ENCODE measurements at places on chromosomes 2 and 18. TPM values are rescaled to one million over a fixed set of nuclear protein-coding genes. Genes with fewer than 3 reads are reported as not detected.

- DNase-seq: peak; percentile 2
These were observed 413.7 kb upstream of the FAM98A start for GRCh38 chr2:34012715-34013302.

GRCh38 chr2:84800194-84800805 is 80.6 kb downstream of the TRABD2A start:
- no peak for DNase-seq

The ARHGAP28 gene
- total RNA-seq: 17.8 TPM

DNA sequence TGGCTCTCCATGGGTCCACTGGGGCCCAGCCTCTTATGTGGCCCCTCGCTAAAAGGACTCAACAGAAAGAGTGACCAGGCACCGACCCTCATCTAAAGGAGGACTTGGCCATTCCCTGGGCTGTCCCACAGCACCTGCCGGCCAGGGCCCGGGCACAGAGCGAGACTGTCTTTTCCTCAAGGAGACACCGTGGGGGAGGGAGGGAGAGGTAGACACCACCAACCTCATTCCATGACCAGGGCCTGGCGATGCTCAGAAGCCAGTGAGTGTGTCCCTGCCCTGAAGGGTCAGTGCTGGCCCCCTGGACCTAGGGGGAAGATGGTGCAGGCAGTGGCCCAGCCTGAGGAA is 39.8 kb upstream of the ALPP start:
- no peak for DNase-seq

- no peak for DNase-seq
These were observed 330.0 kb upstream of the POU3F3 start for GRCh38 chr2:104523921-104524320.

- no peak for DNase-seq
These were observed 288.2 kb downstream of the CTNNA2 start for GRCh38 chr2:79801082-79801481.

The TUBB8B gene
- not detected for total RNA-seq

Data from myocyte (in vitro differentiated cells).